ENCODE measurements at places on chromosomes 2 and 18.

DNA sequence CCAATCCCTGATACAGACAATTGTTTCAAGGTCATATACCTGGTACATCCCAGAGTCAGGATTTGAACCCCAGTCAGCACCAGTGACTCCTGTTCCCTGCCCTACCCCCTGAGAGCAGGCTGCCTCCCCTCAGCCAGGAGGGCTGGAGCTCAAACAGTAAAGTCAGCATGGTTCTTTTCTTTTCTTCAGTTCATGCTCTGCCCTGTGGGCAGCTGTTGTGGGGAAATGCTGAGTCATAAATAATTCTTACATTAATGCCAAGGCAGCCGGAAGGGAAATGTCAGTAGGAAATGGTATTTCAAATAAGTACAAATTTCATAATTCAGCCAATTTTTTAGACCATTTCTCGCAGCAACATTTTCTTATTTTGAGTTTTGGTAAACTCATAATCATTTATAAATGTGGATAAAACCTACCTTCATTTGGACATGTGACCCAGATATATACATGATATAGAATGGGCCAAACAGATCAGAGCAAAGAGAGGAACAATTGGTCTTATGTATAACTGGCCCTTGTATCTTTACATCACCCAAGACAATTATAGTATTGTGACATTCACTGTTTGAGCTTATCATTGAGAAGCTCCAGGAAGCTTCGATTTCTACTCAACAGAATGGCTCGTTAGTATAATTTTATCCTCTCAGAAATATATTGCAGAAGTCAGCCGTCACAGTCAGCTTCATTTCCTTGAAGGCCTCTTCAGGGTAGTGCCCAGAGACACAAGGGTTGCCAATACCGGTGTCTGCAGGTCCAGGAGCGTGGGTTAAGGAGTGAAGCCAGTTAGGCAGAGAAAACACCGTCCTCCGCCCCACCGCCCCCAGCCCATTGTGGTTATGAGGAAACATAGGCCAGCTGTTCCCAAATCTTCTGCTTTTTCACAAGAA, 28.0 kb upstream of the SCYGR1 start:
- DNase-seq, result no peak

DNA sequence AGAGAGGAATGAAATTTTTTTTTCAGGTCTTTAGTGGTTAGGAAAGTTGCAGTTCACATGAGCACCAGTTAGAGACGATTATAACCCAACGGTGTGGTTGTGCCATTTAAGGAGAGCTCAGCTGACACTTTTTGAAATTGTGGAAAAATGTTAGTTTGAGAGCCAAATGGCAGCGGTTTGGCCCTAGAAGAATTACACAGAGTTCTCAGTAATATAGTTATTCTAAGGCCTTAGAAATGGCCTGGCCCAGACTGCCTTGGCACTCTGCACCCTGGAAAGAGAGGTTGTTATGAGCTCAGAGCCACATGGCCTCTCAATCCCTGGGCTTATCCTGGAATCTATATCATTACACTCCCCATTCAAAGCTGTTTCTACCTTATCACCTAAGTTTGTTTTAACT, 117.4 kb downstream of the RHBDD1 start:
- no peak for DNase-seq

- DNase-seq, result no peak
Measured at GRCh38 chr2:42331569-42332284, 29.3 kb downstream of the COX7A2L start.

GRCh38 chr2:172806493-172806892, 70.8 kb downstream of the RAPGEF4 start:
- peak; percentile 6 for DNase-seq

GRCh38 chr2:228705318-228705717, 523.8 kb upstream of the SPHKAP start:
- no peak for DNase-seq

DNA sequence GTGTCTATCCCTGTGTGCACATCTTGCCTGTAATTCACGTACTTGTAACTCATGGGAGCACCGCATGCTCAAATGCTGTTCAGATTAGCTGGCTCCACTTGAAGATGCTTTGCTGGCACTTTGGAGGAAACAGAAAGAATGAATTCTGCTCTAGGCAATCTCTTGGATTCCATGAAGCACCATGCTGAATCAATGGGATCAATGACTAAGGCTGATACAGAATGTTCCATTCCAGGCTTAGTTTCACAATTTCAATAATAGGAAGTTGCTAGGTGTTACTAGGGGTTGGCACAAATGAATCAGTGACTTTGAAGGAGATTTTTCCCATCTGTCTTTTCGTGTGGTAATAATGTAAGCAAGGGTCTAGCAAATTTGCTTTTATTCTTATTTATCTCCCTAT, 328.8 kb downstream of the OSR1 start:
- no peak for DNase-seq

DNA sequence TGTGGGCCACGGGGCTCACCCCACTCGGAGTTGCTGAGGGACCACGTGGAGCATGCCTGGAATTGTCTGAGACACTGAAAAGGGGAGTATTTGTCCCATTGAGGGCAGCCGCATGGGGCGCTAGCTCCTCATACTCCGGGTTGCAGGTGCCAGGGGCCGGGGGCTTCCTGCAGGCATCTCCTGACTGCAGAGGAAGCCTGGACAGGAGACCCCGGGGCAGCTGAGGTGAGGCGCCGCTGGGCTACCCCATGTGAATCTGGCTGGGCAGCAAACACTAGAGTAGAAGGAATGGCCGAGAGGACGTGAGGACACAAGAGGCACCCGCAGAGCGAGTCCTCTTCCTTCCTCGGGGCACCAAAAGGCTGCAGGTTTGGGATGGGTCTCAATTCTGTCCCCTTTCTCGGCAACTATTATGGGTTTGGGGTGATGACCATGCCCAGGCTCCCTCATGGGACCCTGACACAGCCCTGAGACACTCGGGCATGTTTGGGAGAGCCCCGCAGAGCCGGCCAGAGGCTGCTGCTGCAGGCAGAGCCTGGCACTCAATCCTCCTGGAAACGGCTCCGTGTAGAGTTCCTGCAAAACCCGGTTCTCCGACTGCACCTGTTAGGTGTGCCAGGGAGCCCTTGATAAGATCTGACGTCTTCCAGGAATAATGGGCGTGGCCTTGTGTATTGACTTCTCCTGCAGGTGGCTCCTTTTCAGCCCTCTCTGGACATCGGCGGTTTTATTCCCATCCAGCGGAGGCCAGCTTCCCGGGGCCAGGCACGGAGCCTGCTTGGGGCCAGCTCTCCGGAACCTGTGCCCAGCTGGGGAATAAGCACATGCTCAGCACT, 77.0 kb downstream of the CTIF start:
- no peak for DNase-seq

DNA sequence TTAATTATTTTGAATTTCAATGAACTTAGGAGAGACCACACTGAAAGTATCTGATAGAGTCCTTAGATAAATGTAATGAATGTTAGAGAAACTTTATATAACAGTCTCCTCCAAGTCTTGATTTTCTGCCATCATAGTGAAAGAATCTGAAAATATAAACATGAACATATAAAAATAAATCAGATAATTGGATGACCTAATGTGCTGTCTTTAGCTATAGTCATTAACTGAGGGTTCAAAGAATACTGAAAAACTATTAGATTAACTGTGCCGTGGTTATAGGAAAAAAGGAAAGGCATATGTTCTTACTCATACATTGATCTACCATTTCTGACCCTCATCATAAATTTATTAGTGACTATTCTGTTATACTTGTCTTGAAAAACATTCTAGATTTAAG, 47.0 kb upstream of the SPAG16 start:
- DNase-seq, result no peak

DNA sequence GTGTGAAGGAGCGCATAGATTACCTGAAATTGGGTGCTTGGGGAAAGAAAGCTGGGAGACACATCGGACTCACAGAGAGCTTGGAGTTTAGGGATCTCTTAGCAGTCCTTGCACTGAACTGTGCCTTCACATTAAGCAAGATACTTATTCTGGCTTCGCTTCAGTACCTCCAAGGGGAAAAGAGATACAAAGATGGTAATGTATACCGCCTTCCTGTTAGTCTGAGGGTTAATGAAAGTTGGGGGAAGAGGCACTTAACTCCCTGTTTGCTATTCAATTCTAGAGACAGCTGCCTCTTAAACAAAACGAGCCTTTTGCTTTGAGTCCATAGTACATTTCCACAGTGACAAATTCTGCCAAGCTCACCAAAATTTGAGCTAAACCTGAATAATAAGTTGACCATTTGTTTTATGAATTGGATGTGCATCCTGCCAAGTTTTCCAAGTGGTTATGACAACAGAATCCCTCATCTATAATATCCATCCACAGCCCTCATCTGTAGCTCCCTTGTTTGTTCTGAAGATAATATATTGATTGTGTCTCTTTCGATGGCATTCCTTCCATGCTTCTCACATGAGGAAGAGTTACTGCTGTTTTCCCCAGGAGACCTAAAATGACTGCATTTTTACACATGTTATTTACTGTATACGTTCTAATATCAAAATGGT, 287.1 kb upstream of the ATP5MC3 start:
- DNase-seq, result no peak

GRCh38 chr2:11286323-11286722, 58.1 kb downstream of the ROCK2 start:
- DNase-seq, result no peak

GRCh38 chr2:46320141-46320567, 22.9 kb downstream of the EPAS1 start:
- no peak for DNase-seq

DNA sequence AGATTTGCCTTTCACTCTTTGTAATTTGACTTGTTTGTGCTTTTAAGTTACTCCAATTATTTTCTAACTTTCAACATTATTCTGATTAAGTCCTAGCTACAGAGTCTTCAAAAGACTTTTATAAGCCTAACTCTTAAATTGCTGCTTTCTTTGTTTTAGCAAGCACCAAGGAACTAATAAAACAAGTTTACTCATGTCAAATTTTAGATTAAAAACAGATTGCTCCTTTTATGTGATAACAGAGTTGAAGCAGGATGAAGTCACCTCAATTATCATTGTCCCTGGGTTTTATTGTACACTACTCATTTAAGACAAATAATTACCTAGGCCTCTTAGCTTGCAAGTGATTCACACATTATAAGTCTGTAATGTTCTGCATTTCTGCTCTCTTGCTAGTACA, 678.4 kb downstream of the ERBB4 start:
- DNase-seq, result no peak

- no peak for DNase-seq
Measured at GRCh38 chr2:27021253-27022049, 11.3 kb upstream of the TMEM214 start.

- peak; percentile 32 for DNase-seq
Measured at GRCh38 chr2:207725873-207726578, 14.6 kb downstream of the CCNYL1 start.

DNA sequence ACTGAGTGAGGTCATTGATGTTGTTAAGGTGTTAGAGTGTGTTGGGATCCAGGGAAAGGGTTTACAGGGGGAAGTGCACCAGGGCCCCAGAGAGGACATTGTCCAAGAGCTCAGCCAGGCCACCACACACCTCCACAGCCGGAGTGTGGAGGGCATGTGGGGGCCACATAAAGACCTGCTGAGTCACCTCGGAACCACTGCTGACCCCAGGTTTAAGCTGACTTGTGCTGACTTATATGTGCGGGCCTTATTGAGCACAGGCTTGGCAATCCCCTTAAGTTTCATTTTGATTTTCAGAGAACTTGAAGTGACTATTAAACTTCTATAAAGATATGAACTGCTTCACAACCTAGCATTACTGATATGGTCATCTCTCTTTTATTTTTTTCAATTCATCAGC, 166.2 kb upstream of the MAP3K20 start:
- DNase-seq, result no peak

GRCh38 chr18:58452454-58453166, 176.3 kb downstream of the ALPK2 start:
- DNase-seq, result no peak

GRCh38 chr2:119224391-119225104, 914 bp downstream of the STEAP3 start:
- DNase-seq, result no peak
